ENCODE measurements at places on chromosomes 5 and 9. TPM values are rescaled to one million over a fixed set of nuclear protein-coding genes. Genes with fewer than 3 reads are reported as not detected.

DNA sequence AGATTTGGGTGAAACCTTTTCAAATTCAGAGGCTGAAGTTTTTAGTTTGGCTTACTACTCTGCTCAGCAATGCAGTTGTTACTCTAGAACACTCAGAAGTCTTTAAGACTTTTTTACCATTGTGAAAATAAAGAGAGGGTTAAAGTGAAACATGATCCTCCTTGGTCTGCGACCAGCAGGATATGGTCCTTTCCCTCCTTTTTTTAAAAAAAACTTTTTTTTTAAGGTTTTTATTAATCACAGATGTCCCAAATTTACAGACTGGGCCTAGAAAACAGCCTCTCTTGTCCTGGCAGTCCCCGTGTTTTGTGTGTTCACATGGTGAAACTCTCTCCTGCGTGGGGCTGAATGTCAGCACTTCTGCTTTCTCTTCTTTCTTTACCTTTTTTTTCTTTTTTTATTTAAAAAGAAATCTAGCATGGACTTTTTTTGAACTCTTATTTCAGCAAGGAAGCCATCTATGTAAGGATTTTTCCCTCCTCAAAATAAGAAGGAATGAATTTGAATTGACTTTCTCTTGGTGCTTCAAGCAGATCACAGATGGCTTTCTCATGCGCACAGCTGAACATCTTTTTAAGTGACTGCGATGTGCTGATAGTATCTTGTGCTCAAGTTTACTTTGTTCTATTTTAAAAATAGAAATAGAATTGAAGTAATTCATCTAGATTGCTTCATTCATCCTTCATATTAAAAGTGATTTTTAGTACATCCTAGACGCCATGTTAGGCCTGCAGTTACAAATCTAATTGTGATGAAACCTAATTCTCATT lies 128.7 kb upstream of the OTULINL start:
- peaks cover 45% of the 10 kb centered on the region for H3K36me3 ChIP-seq
- H3K27ac ChIP-seq, result peak overlapping the region; percentile 52
- no peak overlapping the region for H3K4me3 ChIP-seq
- H3K27me3 ChIP-seq, result no peaks in the 10 kb centered on the region

DNA sequence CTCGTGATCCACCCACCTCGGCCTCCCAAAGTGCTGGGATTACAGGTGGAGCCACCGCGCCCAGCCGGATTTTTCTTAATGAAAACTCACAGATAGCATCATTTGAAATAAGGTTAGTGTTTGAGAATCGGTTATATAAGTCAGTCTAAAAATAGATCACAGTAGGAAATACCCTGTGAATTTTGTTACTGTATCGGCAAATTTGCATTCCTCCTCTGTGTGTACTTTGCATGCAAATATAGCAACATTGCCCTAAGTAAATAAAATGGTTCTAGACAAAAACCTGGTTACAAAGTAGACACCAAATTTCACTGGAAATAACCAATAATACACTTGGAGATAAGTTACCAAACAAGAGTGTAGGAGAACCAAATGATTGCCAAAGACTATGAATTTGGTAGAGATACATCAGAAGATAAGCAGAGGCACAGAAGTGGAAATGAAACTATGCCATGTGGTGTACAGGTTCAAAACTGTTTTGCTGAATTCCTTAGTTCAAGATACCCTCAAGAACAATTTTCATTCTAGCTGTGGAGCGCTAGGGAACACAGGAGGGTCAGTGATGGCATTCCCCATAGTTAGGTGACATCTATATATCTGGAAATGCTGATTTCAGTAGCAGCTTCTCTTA lies 58.1 kb downstream of the ICE1 start:
- no peaks in the 10 kb centered on the region for H3K27me3 ChIP-seq
- DNase-seq, result no peak
- no peaks in the 10 kb centered on the region for H3K4me1 ChIP-seq
- H3K27ac ChIP-seq, result no peak overlapping the region
- H3K4me3 ChIP-seq, result no peak overlapping the region
- H3K36me3 ChIP-seq, result peaks cover 7% of the 10 kb centered on the region

- no peak overlapping the region for H3K4me3 ChIP-seq
- H3K36me3 ChIP-seq, result peaks cover 18% of the 10 kb centered on the region
- H3K4me1 ChIP-seq, result peaks cover 40% of the 10 kb centered on the region
Observed at GRCh38 chr5:14168144-14168792, 25.1 kb downstream of the TRIO start.

- H3K27ac ChIP-seq, result no peak overlapping the region
- no peak overlapping the region for H3K4me3 ChIP-seq
- no peaks in the 10 kb centered on the region for H3K4me1 ChIP-seq
- no peaks in the 10 kb centered on the region for H3K36me3 ChIP-seq
Observed at GRCh38 chr5:1036504-1037122, 28.0 kb downstream of the NKD2 start.

DNA sequence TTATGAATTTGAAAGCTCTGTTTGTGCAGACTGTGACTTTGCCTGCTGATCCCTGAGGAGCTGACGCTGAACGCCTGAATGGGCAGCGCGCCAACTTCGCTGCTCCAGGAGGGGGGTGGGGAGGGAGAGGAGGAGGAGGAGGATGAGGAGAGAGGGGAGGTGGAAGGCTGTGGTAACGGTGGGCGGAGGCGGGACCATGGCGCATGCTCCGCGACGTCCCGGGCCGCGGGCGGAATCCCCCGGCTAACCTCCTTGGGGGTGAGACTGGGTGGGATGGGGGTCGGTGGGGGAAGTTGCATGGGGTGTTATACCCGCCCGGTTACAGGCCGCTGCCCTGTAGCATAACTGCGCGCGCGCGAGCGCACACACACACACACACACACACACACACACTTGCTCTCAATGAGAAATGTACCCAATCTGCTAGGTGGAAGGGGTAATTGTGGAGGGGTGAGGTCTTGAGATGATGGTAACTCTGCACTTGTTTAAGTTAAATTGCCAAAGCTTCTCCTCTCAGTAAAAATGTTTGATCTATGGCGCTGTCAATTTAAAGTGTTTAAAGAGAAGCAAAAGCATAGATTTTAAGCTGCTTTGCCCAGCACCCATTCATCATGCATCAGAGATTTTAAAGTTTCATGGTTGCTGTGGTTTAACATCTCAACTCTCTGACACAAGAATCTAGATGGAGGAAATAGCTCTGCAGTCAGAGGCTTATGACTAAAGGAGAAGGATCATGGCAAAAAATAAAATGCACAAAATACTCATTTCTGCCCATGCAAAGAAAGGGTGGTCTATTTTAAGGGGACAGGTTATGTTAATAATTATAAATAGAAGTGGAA lies 76.6 kb upstream of the TBCA start:
- H3K27me3 ChIP-seq, result peaks cover 6% of the 10 kb centered on the region
- H3K27ac ChIP-seq, result no peak overlapping the region
- H3K36me3 ChIP-seq, result no peaks in the 10 kb centered on the region
- H3K4me1 ChIP-seq, result peaks cover 2% of the 10 kb centered on the region

- no peaks in the 10 kb centered on the region for H3K27me3 ChIP-seq
- no peaks in the 10 kb centered on the region for H3K36me3 ChIP-seq
- no peak overlapping the region for H3K4me3 ChIP-seq
- no peak overlapping the region for H3K27ac ChIP-seq
- H3K4me1 ChIP-seq, result no peaks in the 10 kb centered on the region
- DNase-seq, result no peak
Observed at GRCh38 chr9:72779614-72780013, 173.2 kb downstream of the ALDH1A1 start.

GRCh38 chr5:154168395-154168794 lies 22.1 kb upstream of the GALNT10 start:
- H3K4me1 ChIP-seq, result no peaks in the 10 kb centered on the region
- no peak overlapping the region for H3K27ac ChIP-seq

- no peak overlapping the region for H3K4me3 ChIP-seq
- DNase-seq, result no peak
- no peak overlapping the region for H3K27ac ChIP-seq
- H3K27me3 ChIP-seq, result no peaks in the 10 kb centered on the region
- H3K36me3 ChIP-seq, result no peaks in the 10 kb centered on the region
Observed at GRCh38 chr9:136316271-136316751, 11.0 kb upstream of the GPSM1 start.

DNA sequence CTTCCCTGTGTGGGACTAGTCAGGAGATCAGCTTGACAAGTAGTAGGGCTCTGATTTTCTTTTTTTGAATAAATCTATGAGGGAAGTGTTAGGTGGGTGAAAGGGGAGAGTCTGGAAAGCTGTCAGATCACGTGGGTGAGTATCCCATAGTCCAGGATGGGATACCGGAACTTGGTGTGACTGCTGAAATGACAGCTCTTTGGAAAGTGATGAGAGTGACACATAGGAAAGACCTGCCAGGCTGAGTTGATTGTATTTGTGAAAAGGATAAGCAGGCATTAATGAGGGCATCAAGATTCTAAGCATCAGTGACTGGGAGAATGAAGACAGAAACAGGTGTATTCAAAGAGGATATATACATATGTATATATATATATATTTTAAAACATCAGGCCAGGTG lies 35.6 kb downstream of the ACTBL2 start:
- H3K4me3 ChIP-seq, result no peak overlapping the region
- H3K27ac ChIP-seq, result no peak overlapping the region
- no peaks in the 10 kb centered on the region for H3K27me3 ChIP-seq
- no peaks in the 10 kb centered on the region for H3K36me3 ChIP-seq
- no peak for DNase-seq

The MEIKIN gene
- total RNA-seq, result not detected

The CDHR2 gene
- total RNA-seq, result not detected

The TRIM23 gene
- 33.1 TPM for total RNA-seq

Measured in IMR-90 (cell line).